ENCODE measurements at places on chromosomes 11 and 22.

DNA sequence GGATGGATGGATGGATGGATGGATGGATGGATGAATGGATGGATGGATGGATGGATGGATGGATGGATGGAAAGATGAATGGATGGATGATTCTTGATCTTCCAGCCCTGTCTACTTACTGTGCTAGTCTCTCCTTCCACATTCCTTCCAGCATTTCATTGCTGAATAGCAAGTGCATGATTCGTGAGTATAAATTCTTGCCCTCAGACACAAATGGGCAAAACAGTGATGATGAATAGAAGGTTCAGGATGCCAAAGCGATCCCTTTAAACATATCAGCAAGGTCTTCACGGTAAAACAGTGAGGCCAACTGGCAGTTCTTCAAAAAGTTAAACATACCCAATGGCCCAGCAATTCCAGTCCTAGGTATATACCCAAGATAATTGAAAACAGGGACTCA lies 400.2 kb downstream of the MN1 start:
- no peak for DNase-seq

- DNase-seq: no peak
Observed at GRCh38 chr22:49370627-49371301, 456.9 kb downstream of the BRD1 start.

- no peak for DNase-seq
Observed at GRCh38 chr11:128738942-128739341, 45.1 kb downstream of the FLI1 start.

DNA sequence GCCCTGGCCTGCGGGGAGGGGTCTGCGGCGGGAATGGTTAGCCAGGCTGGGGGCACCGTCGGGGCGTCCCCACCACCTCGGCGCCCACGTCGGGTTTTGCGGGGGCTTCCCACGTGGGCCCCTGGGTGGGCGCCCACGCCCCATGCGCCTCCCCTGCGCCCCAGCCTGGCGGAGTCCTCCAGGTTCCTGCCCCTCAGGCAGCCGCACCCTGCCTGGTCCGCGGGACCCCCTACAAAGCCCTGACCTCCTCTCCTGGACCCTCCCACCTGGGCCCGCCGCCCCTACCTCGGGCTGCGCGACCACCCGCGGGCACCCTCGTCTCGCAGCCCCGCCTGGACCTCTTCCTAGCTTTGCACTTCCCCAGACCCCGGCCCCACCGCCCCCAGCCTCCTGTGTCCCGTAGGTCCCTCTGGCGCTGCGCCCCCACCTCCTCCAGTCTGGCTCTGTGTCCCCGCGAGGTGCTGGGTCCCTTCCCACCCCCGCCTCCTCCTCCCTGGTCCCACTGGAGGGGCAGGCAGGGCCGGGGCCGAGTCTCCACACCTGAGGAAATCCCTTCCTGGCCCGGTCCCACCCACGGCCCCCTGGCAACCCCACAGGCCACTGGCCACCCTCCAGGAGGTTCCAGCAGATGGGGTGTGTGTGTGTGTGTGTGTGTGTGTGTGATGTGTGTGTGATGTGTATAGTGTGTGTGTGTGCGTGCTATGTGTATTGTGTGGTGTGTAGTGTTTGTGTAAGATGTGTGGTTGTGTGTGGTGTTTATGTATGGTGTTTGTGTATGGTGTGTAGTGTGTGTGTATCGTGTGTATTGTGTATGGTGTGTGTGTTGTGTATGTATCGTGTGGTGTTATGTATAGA lies 11.8 kb downstream of the PIM3 start:
- DNase-seq: no peak

DNA sequence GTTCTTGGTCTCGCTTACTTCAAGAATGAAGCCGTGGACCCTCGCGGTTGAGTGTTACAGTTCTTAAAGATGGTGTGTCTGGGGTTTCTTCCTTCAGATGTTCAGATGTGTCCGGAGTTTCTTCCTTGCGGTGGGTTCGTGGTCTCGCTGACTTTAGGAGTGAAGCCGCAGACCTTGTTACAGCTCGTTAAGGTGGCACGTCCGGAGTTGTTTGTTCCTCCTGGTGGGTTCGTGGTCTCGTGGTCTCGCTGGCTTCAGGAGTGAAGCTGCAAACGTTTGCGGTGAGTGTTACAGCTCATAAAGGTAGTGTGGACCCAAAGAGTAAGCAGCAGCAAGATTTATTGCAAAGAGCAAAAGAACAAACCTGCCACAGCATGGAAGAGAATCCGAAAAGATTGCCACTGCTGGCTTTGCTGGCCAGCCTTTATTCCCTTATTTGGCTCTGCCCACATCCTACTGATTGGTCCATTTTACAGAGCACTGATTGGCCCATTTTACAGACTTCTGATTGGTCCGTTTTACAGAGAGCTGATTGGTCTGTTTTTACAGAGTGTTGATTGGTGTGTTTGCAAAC lies 27.1 kb upstream of the NXPE2 start:
- no peak for DNase-seq

- no peak for DNase-seq
Observed at GRCh38 chr11:105861225-105861624, 160.8 kb downstream of the MSANTD4 start.

- no peak for DNase-seq
Observed at GRCh38 chr11:42175203-42175602, 715.8 kb upstream of the LRRC4C start.

- DNase-seq: no peak
Observed at GRCh38 chr11:83158357-83158786, 1.4 kb downstream of the PCF11 start.

- DNase-seq: no peak
Observed at GRCh38 chr11:16911658-16912057, 102.6 kb downstream of the PLEKHA7 start.

DNA sequence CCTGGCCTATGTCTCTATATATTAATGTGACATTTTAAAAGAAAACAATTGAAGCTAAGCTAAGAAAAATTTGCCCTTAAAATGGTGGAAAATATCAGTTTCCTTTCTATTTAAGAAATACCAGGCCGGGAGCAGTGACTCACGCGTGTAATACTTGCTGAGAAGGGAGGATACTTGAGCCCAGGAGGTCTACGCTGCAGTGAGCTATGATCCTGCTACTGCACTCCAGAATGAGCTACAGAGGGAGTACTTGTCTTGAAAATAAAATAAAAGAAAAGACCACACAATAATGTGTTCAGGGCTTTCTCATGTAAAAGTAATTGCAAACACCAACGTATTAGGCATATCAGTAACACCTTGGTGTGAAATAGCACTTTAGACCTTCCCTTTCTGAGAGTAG lies 1.4 kb upstream of the PRSS23 start:
- no peak for DNase-seq

GRCh38 chr11:17296852-17297559 lies 20.5 kb downstream of the NUCB2 start:
- DNase-seq: no peak

- DNase-seq: no peak
Observed at GRCh38 chr22:20606041-20606783, 98.8 kb downstream of the MED15 start.

DNA sequence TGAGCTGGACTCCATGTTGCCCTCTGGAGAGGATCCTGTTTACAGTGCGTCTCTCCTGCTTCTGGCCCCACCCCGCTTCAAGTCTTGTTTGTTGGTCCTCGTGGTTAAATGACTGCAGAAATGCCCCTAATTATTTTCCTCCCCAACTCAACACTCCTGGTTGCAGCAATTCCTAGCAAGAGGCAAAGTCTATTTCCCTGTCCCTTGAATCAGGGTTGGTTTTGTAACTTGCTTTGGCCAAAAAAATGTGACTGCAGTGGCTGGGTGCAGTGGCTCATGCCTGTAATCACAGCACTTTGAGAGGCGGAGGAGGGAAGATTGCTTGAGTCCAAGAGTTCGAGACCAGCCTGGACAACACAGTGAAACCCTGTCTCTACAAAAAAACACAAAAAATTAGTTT lies 41.0 kb upstream of the FGF3 start:
- DNase-seq: no peak

GRCh38 chr11:99020352-99021225 lies at the start of gene CNTN5:
Gene CNTN5, plus strand, starts transcription at chr11:99020949.
- DNase-seq: no peak

- DNase-seq: no peak
Observed at GRCh38 chr11:122808478-122808869, 29.8 kb upstream of the CRTAM start.

GRCh38 chr11:76765863-76766350 lies 17.2 kb upstream of the TSKU start:
- no peak for DNase-seq

- no peak for DNase-seq
Observed at GRCh38 chr11:7251487-7251835, 243 bp upstream of the SYT9 start.

GRCh38 chr22:50376085-50376651 lies 33.0 kb downstream of the PPP6R2 start:
- DNase-seq: no peak

GRCh38 chr11:104968355-104968855 lies at the start of gene CASP4:
Gene CASP4, minus strand, starts transcription at chr11:104968574. Its CDS starts 49 bp downstream, at chr11:104968525.
- no peak for DNase-seq

DNA sequence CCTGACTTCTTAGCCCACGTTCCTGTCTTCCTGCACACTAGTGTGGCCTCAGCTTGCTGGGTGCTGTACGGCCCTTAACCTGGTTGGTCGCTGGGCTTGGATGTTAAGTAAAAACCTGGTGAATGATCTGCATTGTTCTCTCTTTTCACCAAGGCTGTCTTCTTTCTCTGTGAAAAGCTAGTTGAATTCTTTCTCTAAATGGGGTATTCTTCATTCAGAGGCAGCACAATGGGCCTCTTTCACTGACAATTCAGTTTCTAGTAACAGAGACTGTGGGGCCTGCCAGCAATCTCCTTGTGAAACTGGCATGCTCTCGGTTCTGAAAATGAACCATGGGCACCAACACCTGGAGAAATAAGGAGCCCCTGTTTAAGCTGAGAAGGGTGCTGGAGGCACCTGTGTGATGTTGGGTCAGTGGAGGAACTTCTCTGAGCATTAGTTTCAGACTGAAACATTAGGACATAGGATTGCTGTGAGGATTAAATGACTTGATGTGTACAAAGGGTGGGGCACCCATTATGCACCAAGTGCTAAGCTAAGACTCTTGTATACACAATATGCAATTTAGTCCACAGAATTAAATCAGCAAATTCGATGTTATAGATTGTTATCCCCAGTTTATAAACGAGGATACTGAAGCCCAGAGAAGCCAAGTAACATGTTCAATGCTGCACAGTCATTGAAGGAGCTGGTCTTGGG lies 33.1 kb upstream of the ELF5 start:
- no peak for DNase-seq
